ENCODE measurements at places on chromosomes 7 and 10.

GRCh38 chr10:120429395-120429794 lies 27.6 kb upstream of the PLPP4 start:
- DNase-seq, result no peak

DNA sequence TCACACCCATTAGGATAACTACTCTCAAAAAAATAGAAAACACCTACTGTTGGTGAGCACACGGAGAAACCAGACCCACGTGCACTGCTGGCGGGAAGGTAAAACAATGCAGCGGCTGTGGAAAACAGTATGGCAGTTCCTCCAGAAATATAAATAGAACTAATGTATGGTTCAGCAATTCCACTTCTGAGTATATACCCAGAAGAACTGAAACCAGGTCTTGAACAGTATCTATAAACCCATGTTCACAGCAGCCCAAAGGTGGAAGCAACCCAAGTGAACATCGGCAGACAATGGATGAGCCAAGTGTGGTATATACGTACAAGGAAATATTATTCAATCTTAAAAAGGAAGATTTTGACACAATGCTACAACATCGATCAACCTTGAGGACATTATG lies 164.7 kb downstream of the ZMYND11 start:
- no peak for DNase-seq

GRCh38 chr10:29784175-29784773 lies 149.5 kb upstream of the SVIL start:
- no peak for DNase-seq

DNA sequence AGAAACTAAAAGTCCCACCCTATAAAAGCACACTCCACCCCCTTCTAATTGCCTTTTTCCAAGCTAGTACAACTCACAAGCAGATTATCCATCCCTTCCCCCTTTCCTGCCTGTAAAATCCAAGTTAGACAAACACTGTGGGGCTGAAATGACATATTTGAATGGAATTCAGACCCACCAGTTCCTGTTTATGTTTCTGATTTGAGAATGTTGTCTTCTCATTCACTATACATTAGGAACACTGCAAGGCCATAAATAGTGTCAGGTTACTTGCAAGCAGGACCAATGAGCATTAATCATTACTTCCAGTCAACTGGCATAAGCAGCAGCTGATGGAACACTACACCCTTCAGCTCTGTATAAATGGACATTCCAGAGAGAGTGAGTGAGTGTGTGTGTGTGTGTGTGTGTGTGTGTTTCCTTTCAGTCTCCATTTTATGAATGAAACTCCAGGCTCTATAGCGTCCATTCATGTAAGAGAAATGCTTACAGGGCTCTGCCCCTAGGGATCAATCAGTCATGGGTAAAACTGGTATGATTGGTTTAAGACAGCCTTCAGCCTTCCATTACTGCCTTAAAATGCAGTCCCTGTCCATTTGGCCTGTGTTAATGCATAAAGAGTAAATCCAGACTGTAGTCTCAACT lies 69.3 kb downstream of the ETV1 start:
- no peak for DNase-seq

- no peak for DNase-seq
Measured at GRCh38 chr7:139901056-139901795, 72.2 kb downstream of the TBXAS1 start.

DNA sequence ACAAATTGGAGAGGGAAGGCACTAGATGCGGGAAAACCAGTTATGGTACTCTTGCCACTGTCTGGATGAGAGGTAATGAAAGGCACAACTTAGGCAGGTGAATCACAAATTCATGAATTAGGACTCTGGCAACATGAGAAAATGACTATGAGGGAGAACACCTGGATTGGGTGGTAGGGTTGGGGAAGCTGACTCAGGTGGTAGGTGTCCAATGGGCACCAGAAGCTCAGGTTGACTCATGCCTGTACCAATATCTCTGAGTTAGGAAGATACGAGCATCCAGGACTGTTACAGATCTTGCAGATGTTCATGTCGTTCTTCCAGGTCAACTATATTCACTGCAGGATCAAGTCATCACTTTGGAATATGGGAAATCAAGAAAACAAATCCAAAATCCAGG lies 56.7 kb downstream of the NPY start:
- DNase-seq, result no peak

DNA sequence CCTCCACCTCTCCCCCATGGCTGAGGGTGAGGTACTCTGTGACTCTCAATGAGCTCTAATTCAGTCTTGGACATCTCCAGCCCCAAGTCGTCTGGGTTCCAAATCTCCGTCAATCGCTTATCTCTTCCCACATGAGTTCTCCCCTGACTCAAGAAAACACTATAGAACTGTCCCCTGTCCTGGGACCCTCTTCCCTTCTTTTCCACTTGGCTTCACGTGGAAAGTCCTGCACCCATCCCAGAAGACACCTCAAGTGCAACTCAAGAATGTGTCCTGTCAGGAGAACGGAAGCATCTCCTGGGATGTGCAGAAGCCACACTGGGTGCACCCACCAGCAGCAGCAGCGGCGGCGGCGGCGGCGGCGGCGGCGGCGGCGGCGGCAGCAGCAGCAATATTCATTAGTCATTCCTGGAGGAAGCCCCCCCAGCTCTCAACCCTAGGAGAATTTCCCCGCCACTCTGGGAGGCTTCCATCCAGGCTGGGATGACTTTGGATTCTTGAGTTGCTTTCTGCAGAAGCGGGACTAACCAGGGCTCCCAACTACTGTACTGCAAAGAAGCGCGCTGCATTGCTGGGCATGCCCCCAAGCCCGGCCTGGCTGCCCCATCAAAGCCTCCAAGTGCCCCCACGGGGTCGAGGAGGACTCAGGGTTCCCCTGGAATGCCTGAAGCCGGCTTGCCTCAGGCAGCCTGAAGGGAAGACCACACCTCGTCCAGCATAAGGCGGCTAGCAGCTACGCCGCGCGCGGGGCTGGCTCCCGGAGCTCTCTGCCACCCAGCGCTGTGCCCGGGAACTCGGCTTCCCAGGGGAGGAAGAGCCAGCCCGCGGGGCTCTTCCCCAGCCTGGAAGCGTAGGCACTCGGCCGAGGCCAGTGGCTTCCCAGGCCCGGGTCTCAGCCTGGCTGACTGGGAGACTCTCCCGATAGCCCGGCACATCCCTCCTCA lies 1.0 kb downstream of the CRTAC1 start:
- DNase-seq, result no peak

- DNase-seq, result no peak
Measured at GRCh38 chr10:60021361-60021760, 115.0 kb upstream of the CCDC6 start.

GRCh38 chr10:13448216-13448615 lies 80.6 kb downstream of the BEND7 start:
- DNase-seq, result no peak

DNA sequence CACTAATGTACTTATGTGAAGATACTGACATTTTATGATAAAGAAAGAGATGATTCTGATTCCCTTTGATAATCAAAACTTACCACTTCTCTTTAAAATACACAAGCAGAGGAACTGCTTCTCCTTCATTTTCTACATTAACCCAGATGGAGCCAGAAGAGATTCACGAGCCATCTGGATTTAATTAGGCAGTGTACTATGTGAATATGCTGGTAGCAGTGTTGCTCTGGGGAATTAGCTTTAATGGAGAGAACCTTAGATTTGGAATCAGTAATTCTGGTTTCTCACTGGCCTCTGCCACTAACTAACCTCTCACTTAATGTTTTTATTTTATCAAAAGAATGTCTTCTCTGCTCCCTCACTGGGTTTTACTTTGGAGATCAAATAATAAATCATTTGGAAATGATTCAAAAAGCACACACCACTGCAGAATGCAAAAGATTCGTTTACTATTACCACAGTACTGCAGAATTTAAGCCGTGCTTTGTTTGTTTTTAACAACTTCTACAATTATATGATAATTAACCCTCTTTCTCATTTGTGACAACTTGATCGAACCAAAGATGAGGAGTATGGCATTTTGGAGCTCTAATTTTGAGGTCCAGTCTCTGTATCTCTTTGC lies 77.5 kb upstream of the PHYHIPL start:
- DNase-seq, result no peak

DNA sequence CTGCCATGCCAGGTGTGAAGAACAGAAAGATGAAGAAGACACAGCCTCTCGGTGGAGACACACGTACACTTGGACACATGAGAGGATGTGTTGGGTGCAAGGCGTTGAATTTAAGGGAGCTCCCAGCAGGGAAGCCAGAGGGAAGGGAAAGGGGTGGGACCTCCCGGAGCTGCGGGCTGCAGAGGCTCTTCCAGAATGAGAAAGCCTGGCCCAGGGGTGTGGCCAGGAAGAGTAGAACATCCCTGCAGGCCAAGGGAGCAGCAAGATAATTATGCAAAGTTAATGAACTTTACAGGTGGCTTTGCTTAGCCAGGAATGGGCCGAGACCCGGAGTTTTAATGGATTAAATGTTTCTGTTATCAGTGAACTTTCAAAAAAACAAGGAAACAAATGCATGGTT lies 270.3 kb downstream of the KLF6 start:
- DNase-seq, result no peak

GRCh38 chr7:64729089-64729848 lies 63.3 kb downstream of the ZNF107 start:
- DNase-seq, result no peak
